ENCODE measurements at places on chromosomes 16 and 17.
A peak's percentile ranks its signal among the peaks of the same experiment; 100 is the strongest.

GRCh38 chr17:979212-979538 lies 401 bp downstream of the NXN start:
- DNase-seq, result no peak

- DNase-seq, result no peak
Observed at GRCh38 chr17:30541802-30542201, 64.6 kb downstream of the GOSR1 start.

GRCh38 chr16:16009401-16009800 lies 60.0 kb downstream of the ABCC1 start:
- DNase-seq, result no peak

DNA sequence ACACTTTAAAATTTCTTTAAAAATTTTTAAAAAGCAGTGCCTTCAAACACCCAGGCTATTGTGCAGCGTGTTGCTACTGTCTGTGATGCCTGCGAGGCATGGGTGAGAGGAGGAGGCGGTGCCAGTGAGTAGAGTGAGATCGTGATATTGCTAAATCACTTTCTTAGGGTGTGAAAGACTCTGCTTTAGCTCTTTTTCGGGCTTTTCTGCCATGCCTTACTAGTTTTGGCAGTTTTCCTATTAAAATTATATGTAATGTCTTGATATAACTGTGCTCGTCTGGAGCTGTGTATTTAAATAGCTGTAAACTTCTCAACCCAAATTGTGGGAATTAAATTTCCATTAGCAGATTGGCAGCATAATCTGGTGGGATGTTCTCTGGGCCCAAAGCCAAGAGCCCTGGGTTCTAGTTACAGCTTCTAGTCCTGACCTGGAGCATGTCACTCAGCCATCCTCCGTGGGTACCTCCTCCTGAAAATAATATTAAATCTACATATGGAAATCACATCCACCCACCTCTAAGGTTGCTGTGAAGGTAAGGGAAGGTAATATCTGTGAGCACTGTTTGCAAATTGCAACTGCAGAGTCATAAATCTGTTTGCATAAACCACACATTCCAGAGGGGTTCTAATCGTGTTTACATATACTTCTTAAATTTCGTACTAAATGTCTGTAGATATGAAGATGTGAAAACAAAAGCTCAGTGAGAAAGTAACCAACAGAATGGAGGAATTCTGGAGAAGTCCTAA lies 264.3 kb upstream of the CACNG5 start:
- no peak for DNase-seq

DNA sequence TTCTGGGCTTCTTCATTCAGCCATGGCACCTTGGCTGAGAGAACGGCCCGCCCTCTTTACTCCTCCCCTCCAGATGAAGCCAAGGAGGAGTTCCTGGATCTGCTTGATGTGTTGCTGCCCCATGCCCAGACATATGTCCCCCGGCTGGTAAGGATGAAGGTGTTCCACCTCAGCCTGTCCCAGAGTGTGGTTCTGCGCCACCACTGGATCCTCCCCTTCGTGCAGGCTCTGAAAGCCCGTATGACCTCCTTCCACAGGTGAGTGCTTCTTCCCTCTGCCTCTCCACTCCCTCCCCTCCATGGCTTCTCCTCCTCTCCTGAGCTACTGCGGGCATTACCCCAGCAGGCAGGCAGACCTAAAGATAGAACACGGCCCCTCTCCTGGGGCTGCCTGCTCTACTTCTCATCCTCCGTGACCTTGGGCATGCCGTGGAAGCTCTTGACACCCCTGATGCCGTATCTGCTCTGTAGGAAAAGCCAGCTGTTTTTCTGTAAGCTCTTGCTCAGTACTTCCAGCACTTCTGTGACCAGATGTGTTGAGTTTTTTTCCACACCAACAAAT lies 8.7 kb downstream of the USB1 start:
- no peak for DNase-seq

DNA sequence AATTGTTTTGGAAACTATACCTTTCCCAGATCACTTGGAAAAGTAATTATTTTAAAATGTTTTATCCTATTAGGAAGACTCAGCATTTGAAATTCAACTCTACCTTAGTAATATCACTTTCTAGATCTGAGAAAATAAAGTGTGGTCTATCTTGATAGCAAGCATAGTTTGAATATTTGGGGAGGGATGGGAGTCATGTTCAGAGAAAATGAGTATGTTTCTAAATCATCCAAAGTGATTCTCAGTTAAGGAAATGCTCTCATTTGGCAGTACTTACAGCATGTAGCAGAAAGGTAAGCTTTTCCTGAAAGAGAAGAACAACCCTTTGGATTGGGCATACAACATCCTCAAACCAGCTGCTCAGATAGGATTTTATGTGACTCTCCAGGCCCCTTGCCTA lies 6.9 kb downstream of the C17orf75 start:
- DNase-seq, result no peak

DNA sequence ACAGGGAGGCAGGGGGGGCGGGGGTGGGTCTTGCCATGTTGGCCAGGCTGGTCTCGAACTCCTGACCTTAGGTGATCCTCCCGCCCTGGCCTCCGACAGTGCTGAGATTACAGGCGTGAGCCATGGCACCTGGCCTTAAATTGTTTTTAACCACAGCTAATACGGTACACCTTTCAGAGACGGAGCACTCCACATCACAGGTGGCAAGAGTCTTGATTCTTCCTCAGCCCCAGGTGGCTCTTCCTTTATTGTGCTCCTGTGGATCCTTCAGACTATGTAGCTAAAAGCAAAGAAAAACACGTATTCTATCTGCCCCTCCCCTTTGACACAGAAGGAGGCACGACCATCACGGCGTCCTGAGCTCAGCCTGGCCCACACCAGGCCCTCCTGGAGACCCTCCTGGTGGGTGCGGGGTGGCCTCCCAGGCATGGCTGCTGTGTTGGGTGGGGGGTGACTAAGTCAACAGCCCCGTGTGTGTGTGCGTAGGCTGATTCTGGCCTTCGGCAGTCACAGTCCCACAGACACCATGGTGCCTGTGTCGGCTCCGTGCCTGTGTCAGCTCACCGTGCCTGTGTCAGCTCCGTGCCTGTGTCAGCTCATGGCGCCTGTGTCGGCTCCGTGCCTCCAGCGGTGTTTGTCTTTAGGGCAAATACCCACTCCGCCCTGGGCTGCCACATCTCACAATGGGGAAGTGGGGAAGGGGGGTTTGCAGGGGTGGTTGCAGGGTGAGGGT lies 10.8 kb upstream of the SECTM1 start:
- DNase-seq, result peak; percentile 51

DNA sequence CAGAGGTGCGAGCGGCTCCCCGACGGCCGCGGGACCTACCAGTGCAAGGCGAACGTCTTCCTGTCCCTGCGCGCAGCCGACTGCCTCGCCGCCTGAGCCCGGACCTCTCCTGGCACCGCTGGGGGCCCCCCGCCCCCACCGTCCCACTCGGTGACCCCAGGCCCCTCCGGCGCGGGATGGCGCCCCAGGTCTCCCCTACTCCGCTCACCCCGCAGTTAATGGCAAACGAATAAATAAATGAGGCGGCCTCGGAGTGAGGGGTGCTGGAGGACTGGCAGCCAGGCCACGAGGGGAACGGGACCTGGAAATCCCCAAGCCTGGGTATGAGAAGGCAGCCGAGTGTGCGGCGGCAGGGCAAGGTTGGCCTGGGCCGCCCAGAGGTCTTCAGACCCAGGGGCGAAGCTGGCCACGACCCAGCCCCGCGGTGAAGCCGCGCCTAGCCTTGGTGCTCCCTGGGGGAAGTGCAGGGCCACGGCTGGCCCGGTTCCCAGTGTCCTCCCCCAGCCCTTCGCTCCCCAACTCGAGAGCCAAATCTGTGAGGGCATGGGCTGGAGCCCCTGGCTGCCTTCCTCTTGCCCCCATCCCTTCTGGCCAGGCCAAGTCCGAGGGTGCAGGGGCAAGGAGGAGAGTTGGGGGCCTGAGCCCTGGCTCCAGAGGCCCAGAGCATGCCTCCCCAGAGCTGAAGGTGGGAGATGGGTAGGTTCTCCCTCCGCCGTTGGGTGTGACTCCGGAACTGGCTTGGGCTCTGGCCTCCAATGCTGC lies 796 bp downstream of the NPB start:
- peak; percentile 25 for DNase-seq

GRCh38 chr17:76493505-76494167 lies 7.6 kb downstream of the RHBDF2 start:
- DNase-seq, result no peak

- no peak for DNase-seq
Observed at GRCh38 chr17:56160422-56160821, 7.1 kb downstream of the ANKFN1 start.

- DNase-seq, result no peak
Observed at GRCh38 chr17:13442361-13442760, 159.4 kb downstream of the HS3ST3A1 start.

DNA sequence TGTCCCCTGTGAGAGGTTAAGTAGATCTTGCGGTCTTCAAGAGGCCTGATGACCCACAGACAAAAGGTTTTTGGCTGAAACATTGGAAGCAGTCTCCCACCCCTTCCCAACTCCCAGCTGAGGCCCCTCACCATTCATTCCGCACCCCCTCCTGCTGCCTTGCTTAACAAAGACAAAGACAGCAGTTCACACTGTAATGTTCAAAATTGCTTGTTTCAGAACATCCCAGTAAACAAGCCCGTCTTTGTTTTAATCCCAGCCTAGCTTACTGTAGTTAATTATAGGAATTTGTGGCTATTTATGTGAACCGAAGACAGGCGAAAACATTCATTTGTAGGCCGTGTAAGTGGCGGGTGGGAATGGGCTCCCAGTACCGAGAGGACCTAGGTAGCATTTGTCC lies 55.7 kb downstream of the IRX5 start:
- no peak for DNase-seq

DNA sequence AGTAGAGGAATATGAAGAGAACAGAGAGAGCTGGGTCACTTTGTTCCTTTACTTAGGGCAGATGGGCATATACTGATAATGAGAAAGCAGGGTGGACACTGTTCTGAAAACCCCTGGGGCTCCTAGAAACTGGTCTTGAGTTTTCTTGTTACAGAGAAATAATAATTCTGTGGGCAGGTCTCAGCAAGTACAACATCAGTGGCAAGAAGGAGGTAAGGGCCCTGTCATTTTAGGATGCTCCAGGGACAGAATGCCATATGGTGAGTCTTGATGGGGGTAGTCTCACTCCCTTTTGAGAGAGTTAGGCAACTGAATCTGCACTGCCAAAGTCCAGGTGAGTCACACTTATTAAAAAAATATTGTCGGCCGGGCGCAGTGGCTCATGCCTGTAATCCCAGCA lies 102.3 kb downstream of the KCNJ2 start:
- DNase-seq, result no peak

- no peak for DNase-seq
Observed at GRCh38 chr17:39694593-39694992, 5.3 kb upstream of the ERBB2 start.

DNA sequence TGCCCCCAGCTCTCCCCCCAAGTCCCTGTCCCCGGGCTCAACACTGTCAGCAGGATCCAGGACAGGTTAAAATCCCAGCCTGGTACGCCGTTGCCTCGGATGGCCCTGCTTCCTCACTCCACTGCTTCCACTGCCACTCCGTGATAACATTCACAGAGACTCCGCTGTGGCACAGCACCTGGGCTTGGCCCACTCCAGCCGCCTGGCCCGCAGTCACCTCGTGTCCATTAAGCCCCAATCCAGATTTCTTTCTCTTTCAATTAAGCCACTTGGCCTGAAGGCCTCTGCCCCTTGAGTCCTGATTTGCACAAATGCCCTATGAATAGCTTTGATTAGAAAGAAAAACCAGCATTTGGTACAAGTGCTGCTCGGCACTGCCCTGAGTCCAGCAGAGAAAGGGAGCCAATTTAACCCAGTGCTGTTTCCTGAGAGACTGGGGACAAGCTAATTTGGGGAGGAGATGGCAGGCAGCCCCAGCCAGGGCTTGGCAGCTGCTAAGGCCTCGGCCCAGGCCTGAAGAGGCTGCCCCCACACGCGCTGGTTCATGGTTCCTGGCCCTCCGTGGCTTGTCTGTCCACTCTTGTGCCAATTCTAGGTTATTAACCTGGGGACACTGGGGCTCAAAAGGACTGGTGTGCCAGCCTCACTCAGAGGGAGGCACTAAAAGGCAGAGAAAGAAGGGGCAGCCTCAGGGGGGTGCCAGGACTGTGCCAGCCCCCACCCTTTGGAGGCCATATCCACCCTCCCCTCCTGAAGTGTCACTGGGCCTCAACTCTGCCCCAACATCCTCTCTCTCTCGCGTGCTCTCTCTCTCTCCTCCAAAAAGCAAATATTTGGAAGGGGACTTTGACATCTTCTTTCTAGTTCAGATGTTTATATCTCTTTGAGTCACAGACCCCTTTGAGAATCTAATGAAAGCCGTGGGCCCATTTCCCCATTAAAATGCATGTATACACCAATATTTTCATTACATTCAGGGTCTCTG lies 29.8 kb upstream of the SPPL2C start:
- DNase-seq, result no peak

GRCh38 chr16:86335266-86336172 lies 174.8 kb upstream of the FOXF1 start:
- DNase-seq, result no peak

GRCh38 chr17:49548506-49549310 lies 27.0 kb upstream of the NXPH3 start:
- DNase-seq, result peak; percentile 48

DNA sequence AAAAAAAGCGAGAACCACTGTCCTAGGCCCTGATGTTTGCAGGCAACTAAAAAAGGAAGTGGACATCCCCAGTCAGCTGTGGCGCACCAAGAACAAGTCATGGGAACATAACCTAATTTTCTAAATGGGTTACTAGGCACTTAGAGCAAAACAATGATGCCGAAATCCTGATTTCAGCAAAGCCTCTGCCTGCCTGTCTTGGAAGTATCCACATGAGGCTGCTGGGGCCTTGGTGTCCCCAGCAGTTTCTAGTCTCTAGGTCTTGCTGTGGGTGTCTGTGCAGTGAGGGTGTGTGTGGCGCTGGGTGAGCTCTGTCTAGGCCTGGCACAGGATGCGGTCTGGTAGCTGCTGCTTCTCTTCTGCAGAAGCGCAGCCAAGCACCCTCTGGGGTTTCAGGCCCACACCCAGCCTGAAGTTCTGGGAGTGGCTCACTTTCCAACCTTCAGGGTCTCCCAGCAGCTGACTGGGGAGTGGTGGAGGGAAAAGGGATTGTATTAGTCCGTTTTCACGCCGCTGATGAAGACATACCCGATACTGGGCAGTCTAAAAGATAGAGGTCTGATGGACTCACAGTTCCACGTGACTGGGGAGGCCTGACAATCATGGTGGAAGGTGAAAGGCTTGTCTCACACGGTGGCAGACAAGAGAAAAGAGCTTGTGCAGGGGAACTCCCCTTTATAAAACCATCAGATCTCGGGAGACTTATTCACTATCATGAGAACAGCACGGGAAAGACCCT lies 21.1 kb downstream of the STH start:
- DNase-seq, result no peak

GRCh38 chr16:16988963-16989362 lies 481.8 kb downstream of the XYLT1 start:
- no peak for DNase-seq
